Large intestine (tissue), 12 donors: ENCODE measurements at places on chromosomes 4 and X. TPM values are rescaled to one million over a fixed set of nuclear protein-coding genes. Genes with fewer than 3 reads are reported as not detected.

GRCh38 chrX:138748480-138748879 lies 37.0 kb upstream of the FGF13 start:
- no peaks in the 10 kb centered on the region for H3K4me1 ChIP-seq
- no peak for DNase-seq
- H3K27ac ChIP-seq: no peak overlapping the region
- no peak overlapping the region for H3K4me3 ChIP-seq

Gene ADGRG4
- 7.9 TPM for polyA plus RNA-seq

Gene TCEAL2
- 6.6 TPM for polyA plus RNA-seq

DNA sequence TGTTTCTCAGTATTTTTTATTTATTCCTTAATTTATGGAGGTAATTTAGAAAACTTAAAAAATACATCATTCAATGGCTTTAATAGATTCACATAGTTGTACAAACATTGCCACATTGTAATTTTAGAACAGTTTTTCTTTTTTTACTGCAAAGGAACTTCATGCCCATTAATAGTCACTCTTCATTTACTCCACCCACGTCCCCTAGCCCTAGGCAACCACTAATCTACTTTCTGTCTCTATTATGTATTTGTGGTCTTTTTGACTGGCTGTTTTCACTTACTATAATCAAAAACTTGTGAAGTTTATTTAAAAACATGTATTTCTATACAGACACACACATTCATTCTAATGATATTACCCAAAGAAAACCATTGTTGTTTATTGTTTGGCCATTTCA lies 664.8 kb downstream of the GRID2 start:
- H3K27me3 ChIP-seq: no peaks in the 10 kb centered on the region
- H3K4me1 ChIP-seq: no peaks in the 10 kb centered on the region
- no peaks in the 10 kb centered on the region for H3K36me3 ChIP-seq
- DNase-seq: no peak
- H3K27ac ChIP-seq: no peak overlapping the region

DNA sequence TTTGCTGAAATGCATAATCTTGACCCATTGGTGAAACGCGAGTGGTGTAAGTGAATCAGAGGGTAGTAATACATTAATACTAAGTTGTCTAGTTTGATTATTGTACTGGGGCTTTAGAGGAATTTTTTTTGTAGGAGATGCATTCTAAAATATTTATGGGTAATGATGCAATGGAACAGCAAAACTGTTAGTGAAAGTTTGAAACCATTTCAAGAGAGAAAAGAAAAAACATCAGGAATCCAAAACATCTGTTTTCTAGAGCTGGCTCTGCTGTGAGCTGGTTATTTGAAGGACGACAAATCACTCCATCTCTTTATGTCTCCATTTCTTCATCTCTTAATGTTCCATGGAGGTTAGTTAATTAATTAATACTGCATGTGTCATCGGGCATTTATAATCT lies 351.9 kb upstream of the FAT1 start:
- DNase-seq: no peak
- no peaks in the 10 kb centered on the region for H3K27me3 ChIP-seq
- no peaks in the 10 kb centered on the region for H3K4me1 ChIP-seq

Gene MID2
- polyA plus RNA-seq: 7.4 TPM

DNA sequence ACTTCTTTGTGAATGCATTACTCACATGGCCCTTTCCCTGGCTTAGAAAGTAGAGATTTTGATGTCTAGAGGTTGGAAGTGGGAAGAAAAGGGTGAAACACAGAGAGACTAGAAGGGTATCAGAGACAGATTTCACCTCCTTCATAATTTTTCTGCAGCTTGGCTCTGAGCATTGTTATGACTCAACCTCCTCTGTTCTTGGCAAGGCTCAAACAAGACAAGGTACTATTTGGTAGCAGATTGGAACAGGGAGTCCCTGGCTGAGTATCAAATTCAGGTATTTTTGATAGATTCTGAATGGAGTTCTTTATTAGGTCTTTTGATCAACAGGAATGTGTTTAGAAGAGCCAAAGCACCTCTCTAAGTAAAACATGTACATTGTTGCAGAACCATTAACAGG lies 146.3 kb upstream of the CHRDL1 start:
- H3K27me3 ChIP-seq: peaks cover 17% of the 10 kb centered on the region
- no peak for DNase-seq
- peaks cover 3% of the 10 kb centered on the region for H3K4me1 ChIP-seq
- no peak overlapping the region for H3K27ac ChIP-seq

Gene TSPAN7
- 61.9 TPM for polyA plus RNA-seq

- no peak for DNase-seq
- no peak overlapping the region for H3K27ac ChIP-seq
- peaks cover 2% of the 10 kb centered on the region for H3K4me1 ChIP-seq
Observed at GRCh38 chr4:182556580-182556979, 313.4 kb downstream of the TENM3 start.
